Fibroblast of lung (primary cell): ENCODE measurements at places on chromosomes 1 and 21.

DNA sequence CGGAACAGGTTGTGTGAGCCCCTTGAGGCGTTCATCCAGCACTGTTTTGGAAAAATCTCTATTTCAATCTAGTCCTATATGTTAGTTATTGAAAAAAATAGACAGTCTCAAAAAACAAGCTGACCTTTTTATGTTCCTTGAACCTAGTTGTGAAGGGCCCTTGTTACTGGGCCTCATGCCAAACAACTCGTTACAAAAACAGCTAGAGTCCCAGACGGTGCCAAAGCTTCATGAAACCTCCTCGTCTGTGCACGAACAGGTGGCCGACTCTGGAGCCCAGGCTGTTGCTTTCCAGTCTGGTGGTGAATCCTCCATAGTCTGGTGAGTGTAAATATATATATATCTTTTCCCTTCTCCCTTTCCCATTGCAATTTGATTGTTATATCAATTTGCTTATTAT lies at the start of gene CHIA:
Gene CHIA (plus strand): TSS at position 222 of the 400 bp plus-strand sequence. CDS start 19,617 bp downstream, outside the sequence.
- DNase-seq, result peak; percentile 54

- DNase-seq, result no peak
Observed at GRCh38 chr1:9910076-9910422, at the start of gene CTNNBIP1. TSS of gene CTNNBIP1 (minus strand) at chr1:9910269. CDS start at chr1:9872064, 38,205 bp downstream.

GRCh38 chr1:23699280-23700179 lies 7.9 kb downstream of the RPL11 start:
- DNase-seq, result peak; percentile 18

DNA sequence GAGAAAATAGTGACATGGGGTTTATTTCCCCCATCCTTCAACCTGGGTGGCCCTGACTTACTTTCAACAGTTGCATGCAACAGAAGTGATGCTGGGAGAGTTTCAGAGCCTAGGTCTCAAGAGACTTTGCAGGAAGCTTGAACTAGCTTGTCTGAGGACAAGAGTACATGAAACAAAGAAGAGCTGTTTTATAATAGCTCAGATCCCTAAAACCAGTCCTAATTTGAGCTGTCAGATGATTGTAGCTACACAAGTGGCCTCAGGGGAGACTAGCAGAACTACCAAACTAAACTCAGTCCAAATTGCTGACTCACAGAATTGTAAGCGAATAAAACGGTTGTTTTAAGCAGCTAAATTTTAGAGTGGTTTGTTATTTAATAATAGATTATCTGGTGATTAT lies 17.1 kb downstream of the RC3H1 start:
- no peak for DNase-seq

GRCh38 chr1:171126504-171126903 lies 35.8 kb downstream of the FMO3 start:
- no peak for DNase-seq

DNA sequence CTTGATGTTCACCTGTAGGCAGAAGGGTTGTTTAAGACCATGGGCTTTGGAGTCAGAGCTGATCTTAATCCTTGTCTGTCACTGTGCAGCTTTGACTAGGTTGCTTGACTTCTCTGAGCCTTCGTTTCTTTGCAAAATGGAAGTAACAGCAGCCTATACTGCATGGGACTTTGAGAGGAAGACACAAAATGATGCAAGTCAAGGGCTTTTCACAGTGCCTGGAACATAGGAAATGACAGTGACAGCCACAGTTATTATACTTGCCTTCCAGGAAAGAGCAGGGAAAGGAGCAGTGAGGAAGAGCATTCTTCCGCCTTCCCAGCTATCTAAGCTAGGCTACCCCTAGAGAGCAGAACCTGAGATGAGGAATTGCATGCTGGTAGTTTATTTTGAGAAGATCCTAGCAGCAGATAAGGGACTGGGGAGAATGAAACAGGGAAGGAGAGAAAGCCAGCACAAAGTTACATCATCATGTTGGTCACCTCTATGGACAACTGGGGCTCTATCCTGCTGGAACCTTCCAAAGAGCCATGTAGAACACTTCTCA lies 3.1 kb downstream of the CSF3R start:
- DNase-seq, result no peak

DNA sequence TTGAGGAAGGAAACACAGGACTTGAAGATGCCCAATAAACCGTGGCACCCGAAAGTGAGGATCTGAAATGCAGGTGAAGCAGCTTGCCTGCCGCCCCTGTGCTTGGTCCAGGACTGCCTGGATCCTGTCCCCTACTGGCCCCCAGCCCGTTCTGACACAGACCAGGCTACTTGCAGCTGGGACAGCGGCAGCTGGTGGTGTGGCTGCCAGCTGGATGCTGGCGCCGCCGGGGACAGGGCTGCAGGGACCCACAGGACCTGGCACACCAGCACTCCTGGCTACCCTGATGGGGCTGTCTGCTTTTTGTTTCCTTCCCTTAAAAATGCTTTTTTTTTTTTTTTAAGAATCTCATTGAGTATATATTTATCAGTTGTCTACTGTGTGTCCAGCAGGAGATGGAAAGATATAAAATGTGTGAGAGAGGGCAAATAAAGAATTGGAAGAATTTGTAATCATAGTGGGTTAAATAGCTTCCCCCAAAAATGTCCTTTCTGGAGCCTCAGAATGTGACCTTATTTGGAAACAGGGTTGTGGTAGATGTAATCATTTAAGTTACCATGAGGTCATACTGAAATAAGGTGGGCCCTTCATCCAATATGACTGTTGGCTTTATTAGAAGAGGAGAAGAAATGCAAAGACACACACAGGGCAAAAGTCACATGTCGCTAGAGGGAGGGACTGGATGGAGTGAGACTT lies 165.6 kb downstream of the DSCAM start:
- DNase-seq, result peak; percentile 15

- no peak for DNase-seq
Observed at GRCh38 chr21:20729376-20729775, 268.8 kb upstream of the NCAM2 start.

- DNase-seq, result no peak
Observed at GRCh38 chr1:229714964-229715603, 89.0 kb downstream of the URB2 start.

GRCh38 chr21:41605178-41605933 lies 97.4 kb upstream of the TMPRSS2 start:
- DNase-seq, result no peak

GRCh38 chr21:41927727-41928409 lies 25.9 kb downstream of the C2CD2 start:
- no peak for DNase-seq

DNA sequence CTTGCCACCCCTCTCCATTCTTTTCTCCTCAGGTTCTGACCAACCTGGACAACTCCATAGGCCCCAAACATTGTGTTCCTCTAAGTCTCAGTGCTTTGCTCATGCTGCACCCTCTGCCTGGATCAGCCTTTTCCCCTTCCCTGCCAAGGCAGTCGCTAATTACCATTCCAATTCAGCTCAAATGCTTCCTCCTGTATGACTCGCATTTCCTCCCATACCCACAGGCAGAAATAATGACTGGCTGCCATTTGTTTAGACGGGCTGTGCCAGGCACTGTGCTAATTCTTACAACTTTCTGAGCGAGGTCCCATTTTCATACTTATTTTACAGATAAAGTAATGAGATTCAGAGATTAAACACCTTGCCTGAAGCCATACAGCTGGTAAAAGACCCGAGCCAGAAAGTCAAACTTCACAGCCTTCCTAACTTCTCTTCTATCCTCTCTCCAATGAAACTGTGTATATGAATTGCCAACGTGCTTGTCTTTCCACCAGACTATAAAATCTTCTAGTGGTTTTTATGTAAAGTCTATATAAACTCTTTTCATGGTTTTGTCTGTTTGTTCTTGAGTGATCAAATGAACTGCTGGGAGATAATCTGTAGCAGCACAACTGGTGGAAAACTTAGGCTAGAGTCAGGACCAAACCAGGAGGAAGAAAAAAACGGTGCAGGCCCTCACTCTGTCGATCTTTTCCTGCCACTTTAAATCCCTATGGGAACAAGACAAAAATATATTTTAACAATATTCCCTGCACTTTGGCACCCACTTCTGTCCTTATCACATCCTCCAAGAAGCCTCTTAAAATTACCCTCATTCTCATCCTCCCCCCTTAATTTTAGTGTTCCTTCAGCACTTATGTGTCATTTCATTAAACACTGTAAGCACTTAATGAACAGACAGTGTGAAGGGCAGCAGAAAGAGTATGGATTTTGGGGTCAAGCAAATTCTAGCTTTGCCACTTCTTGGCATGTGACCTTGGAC lies 33.7 kb downstream of the RAB3B start:
- DNase-seq, result peak; percentile 52

- DNase-seq, result no peak
Observed at GRCh38 chr1:15942661-15943327, 33.1 kb downstream of the ZBTB17 start.

DNA sequence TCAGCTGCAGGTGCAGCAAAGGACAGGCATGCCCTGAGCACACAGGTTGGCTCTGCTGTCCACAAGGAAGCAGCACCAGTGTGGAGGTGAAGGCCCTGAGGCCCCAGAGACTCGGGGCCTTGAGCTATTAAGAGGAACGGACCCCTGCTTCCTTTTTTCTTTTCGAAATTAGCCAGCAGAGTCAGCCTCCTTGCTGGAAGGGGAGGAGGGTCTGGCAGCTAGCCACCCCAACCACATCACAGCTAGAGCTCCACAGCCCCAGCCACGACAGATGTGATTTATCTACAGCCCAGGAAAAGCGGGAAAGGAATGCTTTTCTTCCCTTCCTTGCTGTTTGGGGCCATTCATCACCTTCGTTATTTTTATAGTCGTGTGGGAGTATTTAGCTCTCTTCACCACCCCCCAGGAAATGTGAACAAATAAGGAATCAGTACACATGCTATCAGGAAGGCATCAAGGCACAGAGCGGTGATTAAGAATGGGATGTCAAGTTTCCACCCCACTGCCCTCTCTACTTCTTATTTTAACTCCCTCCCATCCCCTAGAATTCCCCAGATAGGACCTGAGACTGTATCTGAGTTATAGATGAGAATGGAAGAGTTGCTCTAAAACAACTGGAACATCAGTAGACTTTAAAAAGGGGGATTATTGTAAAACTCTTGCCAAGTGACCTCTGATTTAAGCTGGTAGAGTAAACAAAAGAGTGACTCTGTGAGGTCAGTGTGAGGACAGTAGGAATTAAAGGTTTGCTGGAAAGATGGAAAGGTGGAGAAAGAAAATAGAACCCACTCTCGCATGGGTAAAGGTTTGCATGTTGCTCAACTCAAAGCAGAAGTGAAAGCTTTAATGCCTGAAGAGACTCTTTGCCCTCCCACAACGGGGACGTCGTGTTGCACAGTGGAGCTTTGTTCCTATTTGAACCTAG lies 224.7 kb upstream of the GJB5 start:
- no peak for DNase-seq

DNA sequence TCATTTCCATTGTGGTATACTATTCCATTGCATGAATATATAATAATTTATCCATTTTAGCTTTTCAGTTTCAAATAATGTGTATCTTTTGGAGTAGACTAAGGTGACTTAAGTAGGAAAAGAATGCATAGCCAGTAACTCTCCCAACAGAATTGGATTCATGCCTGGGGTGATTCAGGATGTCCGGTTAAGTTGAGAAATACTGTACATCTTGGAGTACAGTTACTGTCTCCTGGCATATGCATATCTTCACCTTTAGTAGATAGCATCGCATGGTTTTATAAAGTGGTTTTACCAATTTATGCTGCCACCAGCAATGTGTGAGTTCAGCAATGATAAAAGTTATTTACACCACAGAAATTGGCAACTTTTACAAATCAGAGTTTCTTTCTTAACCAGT lies 18.6 kb upstream of the SLC6A9 start:
- peak; percentile 96 for DNase-seq

DNA sequence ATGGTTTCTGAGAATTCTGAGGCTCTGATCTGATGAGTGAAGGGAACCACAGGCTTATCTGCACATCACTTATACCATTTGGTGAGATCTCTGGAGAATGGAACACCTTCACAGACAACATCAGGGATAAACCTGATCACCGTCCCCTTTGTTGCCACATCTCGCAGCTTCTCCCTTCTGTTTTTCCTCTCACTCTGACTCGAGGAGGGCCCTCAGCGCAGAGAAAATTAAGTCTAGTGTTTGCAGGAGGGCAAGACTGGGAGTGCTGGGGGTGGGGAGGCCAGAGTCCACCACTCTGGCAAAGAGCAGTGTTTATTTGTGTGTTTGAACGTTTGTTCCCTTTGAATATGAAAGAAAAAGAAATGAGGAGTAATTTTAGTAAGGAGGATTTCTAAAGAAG lies 29.0 kb upstream of the BATF3 start:
- no peak for DNase-seq
